Left colon (tissue), 2 donors: ENCODE measurements at places on chromosomes 11 and 22.

GRCh38 chr22:37235897-37236607, 8.0 kb downstream of the RAC2 start:
- DNase-seq: no peak

DNA sequence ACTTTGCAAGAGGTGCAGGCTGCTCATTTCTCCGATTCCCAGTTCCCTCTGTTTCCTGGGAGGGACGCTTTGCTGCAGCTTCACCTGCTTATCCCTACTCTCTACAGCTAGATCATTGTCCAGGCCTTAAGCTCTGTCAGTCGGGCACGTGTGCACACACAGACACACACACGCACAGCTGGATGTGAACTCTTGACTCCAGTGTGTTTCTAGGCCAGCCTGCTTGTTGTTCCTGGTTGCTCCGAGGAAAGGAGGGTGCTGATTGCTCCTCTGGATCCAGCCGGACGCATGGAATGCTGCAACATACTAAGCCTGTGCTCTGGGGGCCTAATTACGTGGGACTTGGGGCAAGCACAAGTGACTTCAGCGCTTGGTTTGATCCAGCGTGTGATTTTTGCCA, 19.7 kb downstream of the ZNRF3 start:
- DNase-seq: no peak

GRCh38 chr11:123137431-123138224, 57.4 kb downstream of the CLMP start:
- peak; percentile 57 for DNase-seq

DNA sequence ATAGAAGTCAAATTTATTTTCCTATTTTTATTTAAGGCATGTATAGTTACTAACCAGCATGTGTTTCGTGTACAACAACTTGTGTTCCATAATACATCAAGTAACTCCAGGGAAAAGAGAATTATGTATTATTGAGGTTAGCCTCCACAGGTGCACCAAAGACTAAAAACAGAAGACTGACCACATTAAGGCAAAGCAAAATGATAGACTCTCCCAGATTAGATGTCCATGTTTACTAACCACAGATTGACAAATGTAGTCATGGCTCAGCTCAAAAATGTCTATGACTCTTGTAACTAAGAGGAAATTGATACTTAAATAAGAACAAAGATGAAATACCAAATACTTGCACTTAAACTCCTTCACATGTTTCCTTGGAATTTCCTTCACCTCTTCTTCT, 238.5 kb downstream of the METTL15 start:
- no peak for DNase-seq

- DNase-seq: peak; percentile 71
These were observed 77.3 kb upstream of the HORMAD2 start for GRCh38 chr22:30002861-30003486.

GRCh38 chr11:69839516-69839915, 20.3 kb upstream of the FGF3 start:
- DNase-seq: no peak

GRCh38 chr11:132549001-132549400, 983.3 kb downstream of the OPCML start:
- DNase-seq: no peak

GRCh38 chr11:72798361-72798760, 4.5 kb upstream of the STARD10 start:
- no peak for DNase-seq

- DNase-seq: no peak
These were observed 11.2 kb upstream of the RBM4B start for GRCh38 chr11:66688561-66689534.

GRCh38 chr11:61715867-61716266, 35.7 kb downstream of the DAGLA start:
- DNase-seq: no peak

DNA sequence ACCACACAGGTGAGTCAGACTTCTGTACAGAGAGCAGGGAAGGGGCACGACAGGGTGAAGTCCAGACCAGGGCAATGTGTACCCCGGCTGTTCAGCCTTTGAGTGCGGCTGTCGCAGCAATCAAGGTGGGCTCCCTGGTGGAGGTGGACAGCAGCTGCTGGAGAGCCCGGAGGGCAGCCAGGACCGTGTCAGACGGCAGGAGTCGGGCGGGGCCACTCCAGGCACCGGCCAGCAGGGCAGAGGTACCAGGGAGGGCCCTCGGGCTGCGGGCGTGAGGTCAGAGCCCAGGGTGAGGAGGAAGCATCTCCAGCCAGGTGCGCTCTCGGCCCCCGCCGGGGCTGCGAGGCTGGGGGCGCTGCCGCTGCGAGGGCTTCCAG, 802 bp upstream of the PIM3 start:
- peak; percentile 78 for DNase-seq

DNA sequence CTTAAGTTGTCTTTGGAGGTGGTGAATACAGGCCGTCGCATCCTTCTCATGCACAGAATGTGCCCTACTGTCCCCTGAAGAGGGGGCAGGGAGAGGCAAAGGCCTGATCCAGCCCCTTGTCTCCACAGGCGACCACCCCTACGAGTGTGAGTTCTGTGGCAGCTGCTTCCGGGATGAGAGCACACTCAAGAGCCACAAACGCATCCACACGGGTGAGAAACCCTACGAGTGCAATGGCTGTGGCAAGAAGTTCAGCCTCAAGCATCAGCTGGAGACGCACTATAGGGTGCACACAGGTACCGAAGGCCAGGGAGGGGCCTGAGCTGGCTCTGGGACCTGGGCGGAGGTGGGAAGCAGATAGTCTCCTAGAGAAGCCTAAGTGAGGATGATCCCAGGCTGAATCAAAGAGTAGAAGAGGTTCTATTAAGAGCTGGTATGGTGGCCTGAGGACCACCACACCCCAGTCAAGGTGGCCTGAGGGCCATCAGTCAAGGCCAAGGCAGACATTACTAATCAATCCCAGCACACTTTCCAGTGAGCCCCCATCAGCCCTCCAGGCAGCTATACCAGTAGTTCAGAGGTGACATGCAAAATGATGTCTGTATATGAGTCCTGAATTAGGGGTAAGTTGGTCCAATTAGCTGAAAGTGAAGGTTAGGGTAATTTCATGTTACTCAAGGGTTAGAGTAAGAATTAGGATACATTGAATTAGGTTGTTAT, 49.0 kb upstream of the NNMT start:
- no peak for DNase-seq

DNA sequence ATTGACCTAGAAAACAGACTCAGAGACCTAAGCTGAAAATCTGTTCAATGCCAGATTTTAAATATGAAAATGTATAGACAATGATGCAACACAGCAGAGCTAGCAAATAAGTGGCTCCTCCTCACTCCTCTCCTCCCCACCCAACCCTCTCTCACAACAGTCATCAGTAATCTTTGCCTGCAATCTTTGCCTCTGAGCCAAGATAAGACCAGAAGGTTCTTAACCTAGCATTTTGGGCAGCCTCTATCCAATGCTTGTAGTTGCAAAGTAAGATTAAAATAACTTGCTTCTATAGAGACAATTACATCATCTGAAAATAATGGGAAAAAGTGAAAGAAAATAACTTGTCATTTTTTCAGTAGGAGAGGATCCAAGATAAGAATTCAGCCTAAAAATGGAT, 117.3 kb downstream of the PARVA start:
- no peak for DNase-seq

GRCh38 chr11:69201066-69201365, 45.3 kb downstream of the SMIM38 start:
- DNase-seq: no peak

GRCh38 chr11:1298695-1299492, 10.5 kb downstream of the TOLLIP start:
- DNase-seq: peak; percentile 86

DNA sequence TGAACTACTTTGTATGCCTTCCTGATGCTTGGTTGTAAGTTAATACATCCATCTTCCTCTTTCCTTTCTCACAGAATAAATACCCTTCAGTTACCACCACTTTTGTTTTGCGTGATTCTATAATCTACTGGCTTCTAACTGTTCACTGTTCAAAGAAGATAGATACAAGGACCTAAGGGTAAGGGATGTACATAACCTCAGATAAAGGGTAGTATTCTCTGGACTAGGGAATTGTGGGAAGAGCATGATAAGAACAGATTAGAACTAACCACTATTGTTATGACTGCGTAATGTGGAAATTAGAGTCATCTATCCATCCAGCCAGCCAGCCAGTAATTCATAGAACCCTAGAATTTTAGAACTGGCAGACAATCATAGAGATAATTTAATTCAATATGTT, 36.4 kb downstream of the MAP6 start:
- no peak for DNase-seq

DNA sequence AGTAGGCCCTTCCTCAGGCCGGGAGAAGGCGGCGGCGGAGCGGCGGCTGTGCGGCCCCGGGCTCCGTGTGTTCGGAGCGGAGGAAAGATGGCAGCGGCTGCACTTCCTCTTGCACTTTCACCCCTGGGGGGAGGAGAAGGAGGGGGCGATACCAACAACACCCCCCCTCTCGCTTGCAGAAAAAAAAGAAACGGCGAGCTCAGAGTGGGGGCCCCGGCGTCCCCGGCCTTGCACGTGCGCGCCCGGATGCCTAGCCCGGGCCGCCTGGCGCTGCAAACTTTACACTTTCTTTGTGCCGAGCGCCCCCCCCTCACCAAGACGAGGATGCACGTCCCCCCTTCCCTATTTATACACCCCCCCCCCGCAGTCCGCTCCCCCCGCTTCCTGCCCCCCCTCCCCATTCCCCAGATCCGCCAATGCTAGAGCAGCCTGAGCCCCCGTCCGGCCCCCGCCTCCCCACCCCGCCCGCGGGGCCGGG, at the start of gene PATZ1:
Gene PATZ1, minus strand, starts transcription at position 92 of the 478 bp plus-strand sequence. CDS start 744 bp downstream, outside the sequence.
- peak; percentile 78 for DNase-seq

DNA sequence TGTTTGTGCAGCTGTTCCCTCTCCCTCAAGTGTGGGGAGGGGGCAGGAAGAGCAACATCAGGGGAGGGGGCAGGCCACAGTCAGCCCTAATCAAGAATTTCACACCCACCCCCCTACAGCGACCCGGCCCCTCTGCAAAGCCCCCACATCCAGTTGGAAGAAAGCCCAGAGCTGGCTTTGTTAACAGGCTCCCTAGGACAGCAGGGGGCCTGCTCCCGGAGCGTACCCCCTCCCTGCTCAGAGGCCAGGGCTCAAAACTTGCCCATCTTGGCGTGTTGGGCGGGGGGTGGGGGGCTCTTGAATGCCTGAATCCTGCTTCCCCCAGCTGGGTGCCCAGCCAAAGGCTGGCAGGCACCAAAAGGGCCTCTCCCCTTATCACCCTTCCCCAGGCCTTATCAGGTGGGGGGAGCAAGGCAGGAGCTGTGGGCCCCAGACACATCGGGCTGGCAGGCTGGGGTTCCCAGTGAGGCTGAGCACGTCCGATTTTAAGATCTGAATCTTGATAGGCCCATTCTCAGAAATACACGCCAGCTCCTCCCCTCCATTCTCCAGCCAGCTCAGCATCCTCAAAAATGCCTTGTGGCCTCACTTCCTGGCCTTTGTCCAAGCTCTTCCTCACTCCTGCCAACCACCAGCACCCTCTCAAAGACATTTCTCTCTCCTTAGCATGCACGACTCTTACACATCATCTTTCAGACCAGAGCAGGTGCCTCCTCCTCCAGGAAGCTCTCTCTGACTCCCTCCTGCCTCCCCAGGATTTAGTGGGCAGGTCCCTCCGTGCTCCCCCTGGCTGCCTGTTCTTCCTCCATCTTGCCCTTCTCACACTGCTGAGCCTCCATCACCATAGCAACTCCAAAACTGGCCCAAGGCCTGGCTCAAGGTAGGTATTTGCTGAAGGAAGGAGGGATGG, 384.8 kb downstream of the MN1 start:
- no peak for DNase-seq

- DNase-seq: no peak
These were observed 17.3 kb downstream of the PACSIN2 start for GRCh38 chr22:42997582-42998090.

- no peak for DNase-seq
These were observed 48.7 kb upstream of the USP47 start for GRCh38 chr11:11793073-11793472.

DNA sequence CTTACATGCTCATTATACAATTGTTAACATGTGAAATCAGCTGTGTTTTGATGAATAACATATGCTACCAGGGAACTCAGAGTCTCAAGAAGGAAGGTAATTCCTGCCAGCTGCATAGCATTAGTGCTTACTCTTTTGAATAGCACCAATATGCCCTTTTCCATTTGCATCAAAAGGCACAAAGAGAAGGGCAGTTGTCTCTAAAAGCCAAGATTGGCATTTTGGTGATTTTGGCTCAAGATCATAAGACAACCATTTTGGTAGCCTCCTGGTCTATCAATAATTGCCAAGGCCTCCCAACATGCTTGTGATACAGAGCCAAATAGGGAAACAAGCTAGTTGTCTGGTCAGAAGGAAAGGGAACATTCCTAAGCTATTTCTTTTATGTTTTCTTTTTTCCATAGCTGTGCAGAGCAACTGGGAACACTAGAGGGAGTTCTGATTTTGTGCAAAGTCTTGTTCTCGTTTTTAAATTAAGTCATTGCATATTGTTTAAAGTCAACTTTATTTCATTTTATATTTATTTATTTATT, 416.7 kb upstream of the CHORDC1 start:
- no peak for DNase-seq

DNA sequence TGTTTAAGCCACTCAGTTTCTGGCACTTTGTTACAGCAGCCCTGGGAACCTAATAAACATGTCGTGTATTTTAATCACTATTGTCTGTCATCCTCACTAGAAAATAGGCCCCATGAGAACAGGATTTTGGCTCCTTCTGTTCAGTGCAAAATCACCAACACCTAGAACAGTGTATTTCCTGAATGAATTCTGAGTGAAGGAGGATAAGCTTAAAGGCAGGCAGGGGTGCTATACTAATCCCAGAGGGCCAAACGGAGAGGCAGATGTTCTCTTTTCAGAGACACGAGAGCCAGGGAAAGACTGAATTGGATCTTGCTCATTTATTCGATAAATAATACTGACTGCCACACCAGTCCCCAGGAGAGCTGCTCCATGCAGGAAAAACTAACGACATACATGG, 10.4 kb downstream of the SMCO4 start:
- DNase-seq: no peak

- no peak for DNase-seq
These were observed 17.1 kb upstream of the APOL4 start for GRCh38 chr22:36218648-36219193.

DNA sequence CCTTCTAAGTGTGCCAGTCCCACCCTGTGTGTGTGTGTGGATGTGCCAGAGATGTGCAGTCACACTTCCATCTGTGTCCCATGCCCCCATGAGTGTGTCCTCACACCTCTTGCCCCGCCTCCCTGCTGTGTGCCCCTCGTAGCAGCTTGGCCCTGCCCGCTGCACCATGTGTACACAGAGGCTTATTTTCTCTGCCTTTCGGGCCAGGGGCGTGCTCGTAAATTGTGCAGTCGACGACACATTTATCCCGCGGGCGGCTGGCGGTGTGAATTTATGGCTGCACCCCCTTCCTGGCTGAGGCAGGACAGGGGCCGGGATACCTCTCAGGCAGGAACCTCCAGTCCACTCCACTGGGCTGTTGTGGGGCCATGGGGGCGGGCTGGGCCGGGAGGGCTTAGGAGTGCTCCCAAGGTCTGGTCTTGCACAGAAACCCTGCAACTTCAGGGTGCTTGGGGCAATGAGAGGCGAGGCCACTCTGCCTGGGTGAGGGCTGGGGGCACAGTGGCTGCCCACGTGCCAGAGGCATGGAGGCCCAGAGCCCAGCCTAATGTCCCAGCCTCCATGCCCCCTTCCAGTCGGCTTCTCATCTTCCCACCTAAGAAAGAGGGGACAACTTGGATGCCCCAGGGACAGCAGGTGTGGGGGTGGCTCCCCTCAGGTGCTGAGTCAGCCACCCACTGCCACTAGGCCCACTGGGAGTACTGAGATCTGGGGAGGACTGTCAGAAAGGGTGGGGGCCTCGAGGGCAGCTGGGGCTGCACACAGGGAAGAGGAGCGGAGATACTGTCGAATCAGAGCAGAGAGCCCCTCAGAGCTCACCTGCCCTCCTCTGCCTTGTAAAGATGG, 12.5 kb downstream of the GP1BB start:
- DNase-seq: no peak
